ENCODE measurements at places on chromosomes 12 and 14.

DNA sequence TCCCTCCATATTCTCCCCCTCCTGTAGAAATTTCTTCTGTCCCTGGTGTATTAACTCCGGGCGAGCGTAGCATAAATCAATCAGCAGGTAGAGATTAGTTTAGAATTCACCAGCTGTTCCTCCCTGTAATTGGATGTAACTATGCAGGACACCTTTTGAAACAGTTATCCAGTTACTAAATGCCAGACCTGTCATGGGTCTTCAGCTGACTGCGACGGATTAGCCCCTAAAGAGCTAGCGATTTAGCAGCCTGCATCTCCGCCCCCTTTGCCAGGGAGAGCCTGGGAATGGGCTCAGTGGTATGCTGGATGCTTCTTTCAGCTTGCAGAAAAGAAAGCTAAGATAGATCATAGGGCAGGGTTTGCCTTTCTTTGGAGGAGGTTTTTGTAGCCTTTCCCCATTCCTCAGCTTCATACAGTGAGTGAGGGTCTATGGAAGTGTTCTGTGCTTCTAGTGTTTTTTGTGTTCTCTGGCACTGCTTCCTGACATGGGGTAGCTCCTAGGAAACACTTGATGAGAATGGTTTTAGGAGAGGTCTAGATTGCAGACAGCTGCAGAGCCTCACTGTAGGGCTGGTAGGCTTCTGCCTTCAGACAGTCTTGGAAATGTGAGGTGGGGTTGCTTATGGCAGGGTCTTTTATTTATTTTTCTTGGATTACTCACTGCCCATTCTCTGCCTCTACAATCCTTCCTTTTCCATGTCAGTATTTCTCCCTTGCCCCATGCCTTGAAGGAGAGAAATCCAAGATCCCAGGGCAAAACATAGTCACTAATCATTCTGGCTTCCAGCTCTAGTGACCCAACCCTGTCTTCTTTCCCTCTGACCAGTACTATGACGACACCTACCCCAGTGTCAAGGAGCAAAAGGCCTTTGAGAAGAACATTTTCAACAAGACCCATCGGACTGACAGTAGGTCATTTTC lies 16.7 kb downstream of the COPZ1 start:
- DNase-seq: no peak

DNA sequence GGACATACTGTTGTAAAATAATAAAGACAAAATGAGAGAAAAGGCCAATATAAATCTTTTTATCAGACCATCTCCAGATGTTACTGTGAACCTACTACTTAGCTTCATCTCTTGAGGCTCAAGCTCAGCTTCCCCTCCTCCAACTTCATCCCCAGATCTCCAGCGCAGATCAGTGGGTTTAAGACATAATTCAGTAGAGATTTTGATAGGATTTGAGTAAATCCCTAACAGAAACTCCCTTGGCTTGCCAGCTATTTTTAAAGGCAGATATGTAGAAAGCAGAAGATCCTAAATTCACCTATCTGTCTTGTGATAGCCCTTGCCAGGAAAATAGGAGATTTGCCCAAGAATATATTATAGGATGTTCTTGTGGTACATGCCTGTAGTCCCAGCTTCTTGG lies 236.7 kb downstream of the FBXL14 start:
- DNase-seq: no peak

- no peak for DNase-seq
Measured at GRCh38 chr14:34067587-34067986, 116.7 kb upstream of the EGLN3 start.

GRCh38 chr14:50027816-50028215 lies 88.6 kb downstream of the VCPKMT start:
- DNase-seq: no peak

GRCh38 chr14:104752423-104752734 lies 568 bp upstream of the SIVA1 start:
- DNase-seq: no peak

DNA sequence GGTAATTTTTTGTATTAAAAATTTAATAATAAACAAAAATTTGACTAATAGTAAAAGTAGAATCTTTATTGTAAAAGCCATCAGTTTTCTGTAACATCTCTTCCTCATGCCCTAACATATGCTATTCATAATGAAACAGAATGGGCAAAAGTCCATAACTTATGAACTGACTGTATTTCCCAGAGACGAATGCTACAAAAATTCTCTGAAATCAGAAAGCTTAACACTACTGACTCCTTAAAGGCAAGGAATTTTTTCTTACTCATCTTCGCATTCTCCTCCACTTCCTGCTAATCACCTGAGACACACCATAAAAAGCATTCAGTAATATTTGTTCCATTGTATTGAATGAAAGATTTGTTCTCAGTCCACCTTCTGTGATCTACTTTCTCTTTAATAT lies 17.6 kb downstream of the MON2 start:
- DNase-seq: no peak

DNA sequence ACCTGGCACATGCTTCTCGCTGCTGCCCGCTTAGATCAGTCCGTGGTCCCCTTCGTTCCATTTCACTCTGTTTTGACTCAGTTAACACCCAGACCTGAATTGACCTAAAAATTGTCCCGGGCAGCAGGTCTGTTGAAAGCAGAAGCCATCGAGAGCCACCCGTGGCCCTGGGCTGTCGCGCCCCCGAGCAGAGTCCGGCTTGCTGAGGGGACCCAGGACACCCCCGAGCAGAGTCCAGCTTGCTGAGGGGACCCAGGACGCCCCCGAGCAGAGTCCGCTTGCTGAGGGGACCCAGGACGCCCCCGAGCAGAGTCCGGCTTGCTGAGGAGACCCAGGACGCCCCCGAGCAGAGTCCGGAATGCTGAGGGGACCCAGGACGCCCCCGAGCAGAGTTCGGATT lies 50.2 kb upstream of the GALNT9 start:
- no peak for DNase-seq

DNA sequence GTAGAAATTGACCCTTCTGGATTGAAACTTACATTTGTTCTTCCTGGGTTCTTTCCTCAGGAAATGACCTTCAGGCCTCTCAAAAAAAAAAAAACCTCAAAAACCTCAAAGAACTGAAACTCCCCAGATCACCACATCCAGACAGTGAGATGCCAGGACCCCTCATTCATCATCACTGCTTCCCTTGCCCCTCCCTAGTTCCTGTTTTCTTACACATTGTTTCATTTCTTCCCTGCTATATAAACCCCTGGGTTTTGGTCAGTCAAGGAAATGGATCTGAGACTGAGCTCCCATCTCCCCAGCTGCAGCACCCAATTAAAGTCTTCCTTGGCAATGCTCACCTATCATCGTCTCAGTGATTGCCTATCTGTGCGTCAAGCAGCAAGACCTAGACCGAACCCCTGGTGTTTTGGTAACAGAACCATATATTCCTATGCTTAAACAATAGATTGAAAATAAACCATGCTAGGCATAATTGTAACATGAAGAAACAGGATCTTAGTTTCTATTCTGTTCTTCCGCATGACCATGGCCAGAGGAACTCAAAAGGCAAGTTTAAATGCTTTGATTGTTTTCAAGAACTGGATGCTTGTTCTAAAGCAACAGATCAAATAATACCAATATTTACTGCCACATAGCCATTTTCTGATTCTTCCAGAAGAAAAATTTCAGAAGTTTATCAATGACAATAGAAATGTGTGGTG lies 108.0 kb upstream of the MAX start:
- DNase-seq: no peak

- no peak for DNase-seq
Measured at GRCh38 chr14:36396798-36397197, 76.4 kb upstream of the MBIP start.

DNA sequence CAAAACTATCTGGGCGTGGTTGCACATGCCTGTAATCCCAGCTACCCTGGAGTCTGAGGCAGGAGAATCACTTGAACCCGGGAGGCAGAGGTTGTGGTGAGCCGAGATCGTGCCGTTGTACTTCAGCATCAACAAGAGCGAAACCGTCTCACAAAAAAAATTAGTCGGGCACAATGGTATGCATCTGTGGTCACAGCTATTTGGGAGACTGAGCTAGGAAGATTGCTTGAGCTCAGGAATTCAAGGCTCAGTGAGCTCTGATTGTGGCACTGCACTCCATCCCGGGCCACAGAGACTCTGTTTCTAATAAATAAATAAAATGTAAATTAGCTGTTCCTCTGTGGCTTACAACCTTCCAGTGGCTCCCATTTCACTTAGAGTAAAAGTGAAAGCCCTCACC lies 28.0 kb downstream of the RCOR1 start:
- DNase-seq: no peak

Data from germinal center (tissue), 1 donor.